ENCODE measurements at places on chromosomes 2 and 18. TPM values are rescaled to one million over a fixed set of nuclear protein-coding genes. Genes with fewer than 3 reads are reported as not detected.

USP40 gene
- total RNA-seq: 17.2 TPM

DNA sequence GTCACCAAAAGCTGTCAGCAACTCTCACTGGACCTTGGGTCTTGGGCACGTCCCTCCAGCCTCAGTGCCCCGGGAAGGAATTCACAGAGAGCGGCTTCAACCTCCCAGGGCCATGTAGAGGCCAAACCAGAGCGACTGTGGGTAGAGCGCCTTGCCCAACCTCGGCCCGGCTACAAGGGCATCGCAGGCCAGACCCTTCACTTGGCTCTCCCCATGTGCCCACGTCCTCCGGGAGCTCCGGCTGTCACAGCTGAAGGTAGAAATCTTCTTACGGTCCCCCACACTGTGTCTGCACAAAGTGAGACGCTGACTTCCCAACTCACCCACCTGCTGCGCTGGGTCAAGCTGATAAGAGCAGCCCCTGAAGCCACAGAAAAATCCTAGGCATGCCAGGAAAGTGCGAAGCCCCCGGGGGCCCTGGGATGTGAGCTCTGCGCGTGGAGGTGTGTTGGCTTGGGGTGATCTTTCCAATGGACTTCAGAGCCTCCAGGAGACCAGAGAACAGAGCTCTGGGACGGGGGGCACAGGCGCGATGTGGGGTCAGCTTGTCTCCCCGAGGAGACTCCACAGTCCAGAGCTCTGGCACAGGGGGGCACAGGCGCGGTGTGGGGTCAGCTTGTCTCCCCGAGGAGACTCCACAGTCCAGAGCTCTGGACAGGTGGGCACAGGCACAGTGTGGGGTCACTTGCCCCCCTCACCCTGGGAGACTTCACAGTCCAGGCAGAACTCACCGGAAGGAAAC lies 105.5 kb downstream of the RTP5 start:
- H3K4me3 ChIP-seq: no peak overlapping the region
- DNase-seq: no peak

DNA sequence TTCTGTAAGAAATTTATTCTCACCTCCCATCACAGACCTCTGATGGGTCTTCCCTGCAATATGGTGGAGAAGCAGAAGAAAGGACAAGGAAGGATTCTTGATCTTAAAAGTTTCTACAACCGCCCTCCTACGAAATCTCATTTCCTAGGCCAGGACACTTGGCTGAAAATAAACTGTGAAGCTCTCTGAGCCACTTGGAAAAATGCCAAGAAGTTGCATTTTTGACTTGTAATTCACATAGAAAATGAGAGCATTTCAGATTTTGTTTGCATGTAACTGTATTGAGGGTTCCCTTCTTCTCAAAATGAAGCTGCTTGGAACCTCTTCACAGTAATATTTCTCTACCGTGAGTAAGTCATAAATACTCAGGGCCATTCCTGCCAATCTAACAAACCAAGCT lies 458.3 kb upstream of the SLC14A2 start:
- H3K36me3 ChIP-seq: no peaks in the 10 kb centered on the region
- peaks cover 3% of the 10 kb centered on the region for H3K27me3 ChIP-seq
- no peaks in the 10 kb centered on the region for H3K4me1 ChIP-seq
- no peak overlapping the region for H3K27ac ChIP-seq

SULT1C4 gene
- total RNA-seq: 0.62 TPM

GRCh38 chr18:48385596-48385995 lies 23.6 kb downstream of the ZBTB7C start:
- no peaks in the 10 kb centered on the region for H3K36me3 ChIP-seq
- no peak overlapping the region for H3K4me3 ChIP-seq
- no peak overlapping the region for H3K27ac ChIP-seq
- no peak for DNase-seq
- H3K4me1 ChIP-seq: no peaks in the 10 kb centered on the region
- no peaks in the 10 kb centered on the region for H3K27me3 ChIP-seq

- peaks cover 4% of the 10 kb centered on the region for H3K4me1 ChIP-seq
- H3K27me3 ChIP-seq: no peaks in the 10 kb centered on the region
- no peak for DNase-seq
- H3K36me3 ChIP-seq: peaks cover 2% of the 10 kb centered on the region
- no peak overlapping the region for H3K27ac ChIP-seq
Observed at GRCh38 chr2:241891988-241892298, 22.4 kb downstream of the RTP5 start.

GRCh38 chr2:205643391-205643885 lies 38.9 kb upstream of the NRP2 start:
- no peak overlapping the region for H3K27ac ChIP-seq
- H3K36me3 ChIP-seq: no peaks in the 10 kb centered on the region
- no peak for DNase-seq
- H3K27me3 ChIP-seq: peaks cover 2% of the 10 kb centered on the region

TMEM198 gene
- total RNA-seq: 0.62 TPM

DNA sequence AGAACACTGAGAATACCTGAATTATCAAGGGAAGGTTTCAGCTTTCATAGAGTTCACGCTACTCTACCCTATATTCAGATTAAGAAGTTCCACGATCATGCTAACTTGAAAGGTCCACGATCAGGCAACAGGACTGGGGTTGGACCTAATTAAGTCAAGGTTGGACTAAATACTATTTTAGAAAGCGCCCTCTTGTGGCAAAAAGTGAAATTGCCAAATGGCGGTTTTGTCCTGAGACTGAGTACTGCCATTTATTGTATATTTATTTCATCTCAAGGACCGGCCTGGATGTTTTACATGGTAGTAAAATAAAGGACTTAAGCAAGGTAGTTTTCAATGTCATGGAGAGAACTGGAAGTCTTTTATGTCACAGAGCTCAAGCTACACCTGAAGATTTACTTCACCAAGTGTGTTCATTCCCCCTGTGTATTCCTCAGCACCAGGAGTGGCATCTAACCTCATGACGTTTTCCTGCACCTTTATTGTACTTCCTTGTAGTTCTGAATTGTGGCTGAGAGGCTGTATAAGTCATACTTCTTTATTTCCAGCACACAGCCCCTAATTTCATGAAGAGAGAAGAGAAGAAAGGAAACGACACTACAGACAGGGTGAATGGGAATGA lies 56.8 kb downstream of the SRD5A2 start:
- H3K4me3 ChIP-seq: no peak overlapping the region
- H3K4me1 ChIP-seq: no peaks in the 10 kb centered on the region
- peak; percentile 56 for DNase-seq
- no peaks in the 10 kb centered on the region for H3K36me3 ChIP-seq
- no peak overlapping the region for H3K27ac ChIP-seq
- H3K27me3 ChIP-seq: peaks cover 7% of the 10 kb centered on the region

DNA sequence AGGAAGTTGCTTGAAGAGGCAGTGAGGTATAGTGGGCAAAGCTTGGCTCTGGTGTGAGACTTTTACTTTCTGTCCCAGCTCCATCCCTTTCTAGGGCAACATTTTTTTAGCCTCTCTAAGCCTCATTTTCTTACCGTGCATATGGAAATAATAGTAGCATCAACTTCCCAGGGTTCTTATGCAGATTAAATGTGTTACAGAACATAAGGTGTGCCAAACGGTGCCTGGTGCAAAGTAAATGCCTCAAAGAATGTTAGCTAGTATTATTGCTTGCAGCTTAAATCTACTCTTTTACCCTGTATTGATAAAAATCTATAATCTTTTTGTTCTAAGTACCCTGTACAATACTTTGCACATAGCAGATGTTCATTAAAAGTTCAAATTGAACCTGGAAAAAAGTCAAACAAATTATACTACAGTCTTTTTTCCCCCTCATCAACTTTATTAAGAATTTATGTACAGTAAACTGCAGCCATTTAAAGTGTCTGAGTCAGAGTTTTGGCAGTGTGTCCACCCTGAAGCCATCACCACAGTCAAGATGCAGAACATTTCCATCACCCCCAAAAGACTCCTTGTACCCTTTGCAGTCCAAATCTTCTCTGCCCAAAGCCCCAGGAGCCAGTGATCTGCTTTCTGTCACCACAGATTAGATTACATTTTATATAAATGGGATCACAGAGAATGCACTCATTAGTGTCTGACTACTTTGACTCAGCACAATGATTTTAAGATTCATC lies 10.6 kb downstream of the MAPRE2 start:
- no peak for DNase-seq
- no peak overlapping the region for H3K4me3 ChIP-seq
- no peaks in the 10 kb centered on the region for H3K36me3 ChIP-seq
- H3K27ac ChIP-seq: no peak overlapping the region
- peaks cover 26% of the 10 kb centered on the region for H3K4me1 ChIP-seq

DNA sequence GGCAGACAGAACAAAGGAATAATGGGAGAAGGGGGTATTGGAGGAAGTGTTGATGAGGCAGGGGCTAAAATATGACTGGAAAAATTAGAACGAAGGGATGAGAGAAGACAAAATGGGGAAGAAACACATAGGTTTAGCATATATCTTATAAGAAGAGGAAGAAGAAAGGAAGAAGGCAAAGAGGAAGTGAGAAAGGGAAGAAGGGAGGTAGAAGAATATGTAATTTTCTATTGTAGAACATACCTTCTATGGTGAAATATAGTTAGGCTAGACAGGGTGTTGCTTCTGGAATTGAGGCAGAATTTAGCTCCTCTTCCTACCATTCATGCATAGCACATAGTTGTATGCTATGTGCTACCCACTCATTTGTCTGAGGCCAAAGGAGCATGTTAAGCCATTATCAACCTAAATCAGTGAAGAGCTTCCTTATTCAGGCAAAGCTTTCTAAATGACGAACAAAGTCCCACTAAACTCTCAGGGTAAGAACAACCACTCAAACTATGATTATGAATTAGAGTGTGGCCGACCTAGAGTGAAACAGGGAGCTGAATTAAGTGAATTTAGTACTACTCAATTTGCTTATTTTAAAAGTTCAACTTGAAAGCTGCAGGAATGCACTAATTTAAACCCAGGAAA lies 180.9 kb upstream of the GALNT5 start:
- no peaks in the 10 kb centered on the region for H3K4me1 ChIP-seq
- H3K36me3 ChIP-seq: no peaks in the 10 kb centered on the region
- DNase-seq: no peak
- no peak overlapping the region for H3K4me3 ChIP-seq

- DNase-seq: no peak
- H3K27ac ChIP-seq: no peak overlapping the region
- no peaks in the 10 kb centered on the region for H3K36me3 ChIP-seq
- H3K4me1 ChIP-seq: no peaks in the 10 kb centered on the region
- H3K27me3 ChIP-seq: no peaks in the 10 kb centered on the region
Observed at GRCh38 chr2:164675027-164675426, 53.7 kb upstream of the GRB14 start.
